Thyroid gland (tissue), 4 donors: ENCODE measurements at places on chromosomes 5 and 9. TPM values are rescaled to one million over a fixed set of nuclear protein-coding genes. Genes with fewer than 3 reads are reported as not detected.

The CCDC152 gene
- 0.94 TPM for total RNA-seq

- peaks cover 19% of the 10 kb centered on the region for H3K36me3 ChIP-seq
- no peaks in the 10 kb centered on the region for H3K27me3 ChIP-seq
- no peak for DNase-seq
- no peak overlapping the region for H3K27ac ChIP-seq
- no peak overlapping the region for H3K4me3 ChIP-seq
Observed at GRCh38 chr9:122286764-122287163, 22.1 kb downstream of the MRRF start.

- no peaks in the 10 kb centered on the region for H3K36me3 ChIP-seq
- no peak for DNase-seq
- H3K4me1 ChIP-seq: peaks cover 5% of the 10 kb centered on the region
- H3K27me3 ChIP-seq: no peaks in the 10 kb centered on the region
- H3K4me3 ChIP-seq: no peak overlapping the region
Observed at GRCh38 chr9:125376261-125377226, 114.9 kb downstream of the GAPVD1 start.

GRCh38 chr5:160271396-160271795 is 41.0 kb downstream of the CCNJL start:
- H3K27me3 ChIP-seq: no peaks in the 10 kb centered on the region
- DNase-seq: peak; percentile 37
- H3K27ac ChIP-seq: peak overlapping the region; percentile 86
- H3K36me3 ChIP-seq: no peaks in the 10 kb centered on the region
- no peak overlapping the region for H3K4me3 ChIP-seq

The CENPK gene
- total RNA-seq: not detected

- no peak overlapping the region for H3K4me3 ChIP-seq
- H3K36me3 ChIP-seq: no peaks in the 10 kb centered on the region
- no peak overlapping the region for H3K27ac ChIP-seq
- H3K4me1 ChIP-seq: no peaks in the 10 kb centered on the region
Observed at GRCh38 chr9:23307731-23308513, 518.1 kb downstream of the ELAVL2 start.

The PCDHGA3 gene
- 3.0 TPM for total RNA-seq

DNA sequence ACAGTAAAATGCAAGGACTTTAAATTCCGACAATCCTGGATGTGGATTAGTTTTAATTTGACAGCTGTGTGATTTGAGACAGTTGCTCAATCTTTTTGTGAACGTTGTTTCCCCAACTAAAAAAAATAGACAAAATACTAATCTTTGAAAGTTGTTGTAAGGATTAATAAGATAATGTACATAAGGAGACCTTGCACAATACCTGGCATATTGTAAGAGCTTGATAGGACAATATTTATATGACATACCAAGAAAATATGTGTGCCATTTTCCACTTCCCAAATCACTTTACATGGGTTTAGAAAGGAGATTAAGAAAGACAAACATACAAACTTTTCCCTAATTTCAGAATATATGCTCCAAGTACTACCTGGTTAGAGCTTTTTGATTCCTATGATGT is 25.3 kb downstream of the ARRDC3 start:
- peak overlapping the region; percentile 84 for H3K27ac ChIP-seq
- H3K27me3 ChIP-seq: no peaks in the 10 kb centered on the region
- H3K36me3 ChIP-seq: no peaks in the 10 kb centered on the region
- DNase-seq: no peak
- H3K4me3 ChIP-seq: no peak overlapping the region
- peaks cover 13% of the 10 kb centered on the region for H3K4me1 ChIP-seq

DNA sequence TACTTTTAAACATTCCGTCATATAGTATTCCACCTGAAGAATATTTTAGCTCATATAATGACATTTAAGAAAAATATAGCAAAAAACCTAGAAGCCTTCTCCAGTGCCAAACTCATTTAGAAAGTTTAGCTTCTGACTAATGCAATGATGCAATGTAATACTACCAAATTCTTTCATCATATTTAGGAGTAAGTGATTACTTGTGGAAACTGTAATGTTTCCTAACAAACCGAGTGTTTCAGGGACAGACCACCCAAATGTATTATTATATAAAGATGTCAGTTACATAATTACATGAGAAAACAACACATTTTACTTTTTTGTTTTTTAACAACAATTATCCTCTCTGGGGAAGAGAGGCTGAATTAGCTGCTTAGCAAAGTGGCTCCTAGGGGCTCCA is 316.2 kb downstream of the ARL15 start:
- H3K27me3 ChIP-seq: no peaks in the 10 kb centered on the region
- no peaks in the 10 kb centered on the region for H3K4me1 ChIP-seq
- H3K4me3 ChIP-seq: no peak overlapping the region
- H3K36me3 ChIP-seq: no peaks in the 10 kb centered on the region

- peaks cover 29% of the 10 kb centered on the region for H3K4me1 ChIP-seq
- no peak for DNase-seq
- peak overlapping the region; percentile 6 for H3K27ac ChIP-seq
- no peaks in the 10 kb centered on the region for H3K36me3 ChIP-seq
Observed at GRCh38 chr5:159021136-159021900, 78.4 kb downstream of the EBF1 start.
